ENCODE measurements at places on chromosomes 6 and 20.

DNA sequence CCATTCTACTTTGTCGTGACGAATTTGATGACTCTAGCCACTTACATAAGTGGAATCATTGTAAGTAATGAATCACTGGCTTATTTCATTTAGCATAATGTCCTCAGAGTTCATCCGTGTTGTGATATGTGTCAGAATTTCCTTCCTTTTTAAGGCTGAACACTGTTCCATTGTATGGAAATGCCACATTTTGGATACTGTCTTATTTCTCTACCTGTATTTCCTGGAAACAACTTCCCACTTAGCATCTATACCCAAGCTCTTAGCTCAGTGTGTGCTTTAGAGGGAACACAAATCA, 28.8 kb upstream of the GGTLC1 start:
- DNase-seq = no peak

DNA sequence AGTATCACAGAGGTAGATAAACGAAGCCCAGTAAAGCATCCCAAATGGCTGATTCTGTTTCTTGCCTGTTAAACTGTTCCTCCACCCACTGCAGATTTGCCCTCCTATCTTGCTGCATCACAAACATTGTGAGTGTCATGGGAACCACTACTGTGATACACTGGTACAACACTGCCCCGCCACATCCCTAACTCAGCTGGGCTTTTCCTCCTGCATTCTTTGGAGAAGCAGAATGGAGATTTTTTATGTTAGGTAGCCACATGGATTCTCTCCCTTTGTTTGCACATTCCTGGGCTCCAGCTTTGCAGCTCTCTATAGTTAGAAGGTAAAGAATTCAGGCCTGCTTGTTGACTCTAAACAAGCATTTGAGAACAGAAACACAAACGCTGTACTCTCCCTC, 234.1 kb downstream of the TMEM242 start:
- DNase-seq = peak; percentile 60

DNA sequence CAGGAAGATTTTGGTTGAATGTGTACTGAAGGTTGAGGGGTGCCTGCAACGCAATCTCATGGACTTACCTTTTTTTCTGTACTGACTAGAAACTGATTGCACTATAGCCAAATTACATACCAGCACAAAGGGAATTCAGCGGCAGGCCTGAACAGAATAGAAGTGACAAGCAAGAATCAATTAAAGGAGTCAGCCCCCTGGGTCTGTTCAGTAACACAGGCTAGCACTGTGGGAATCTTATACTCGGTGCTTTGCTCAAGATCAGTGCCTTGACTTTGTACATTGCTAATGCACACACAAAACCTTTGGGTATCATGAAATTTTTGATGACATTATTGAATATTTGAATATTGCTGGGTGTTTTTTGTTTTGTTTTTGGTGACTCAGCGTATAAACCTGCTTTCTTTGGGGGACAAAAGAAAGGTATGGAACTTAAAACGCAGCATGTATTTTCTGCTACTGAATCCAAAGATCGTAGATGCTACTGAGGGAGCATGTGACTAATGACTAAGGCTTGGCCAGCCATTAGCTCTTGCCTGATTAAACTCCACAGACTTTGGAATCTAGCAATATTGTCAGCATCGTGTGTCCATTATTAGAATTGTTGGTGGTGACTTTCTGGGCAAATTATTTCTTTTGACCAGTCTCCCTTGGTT, 236.6 kb downstream of the ARID1B start:
- no peak for DNase-seq

DNA sequence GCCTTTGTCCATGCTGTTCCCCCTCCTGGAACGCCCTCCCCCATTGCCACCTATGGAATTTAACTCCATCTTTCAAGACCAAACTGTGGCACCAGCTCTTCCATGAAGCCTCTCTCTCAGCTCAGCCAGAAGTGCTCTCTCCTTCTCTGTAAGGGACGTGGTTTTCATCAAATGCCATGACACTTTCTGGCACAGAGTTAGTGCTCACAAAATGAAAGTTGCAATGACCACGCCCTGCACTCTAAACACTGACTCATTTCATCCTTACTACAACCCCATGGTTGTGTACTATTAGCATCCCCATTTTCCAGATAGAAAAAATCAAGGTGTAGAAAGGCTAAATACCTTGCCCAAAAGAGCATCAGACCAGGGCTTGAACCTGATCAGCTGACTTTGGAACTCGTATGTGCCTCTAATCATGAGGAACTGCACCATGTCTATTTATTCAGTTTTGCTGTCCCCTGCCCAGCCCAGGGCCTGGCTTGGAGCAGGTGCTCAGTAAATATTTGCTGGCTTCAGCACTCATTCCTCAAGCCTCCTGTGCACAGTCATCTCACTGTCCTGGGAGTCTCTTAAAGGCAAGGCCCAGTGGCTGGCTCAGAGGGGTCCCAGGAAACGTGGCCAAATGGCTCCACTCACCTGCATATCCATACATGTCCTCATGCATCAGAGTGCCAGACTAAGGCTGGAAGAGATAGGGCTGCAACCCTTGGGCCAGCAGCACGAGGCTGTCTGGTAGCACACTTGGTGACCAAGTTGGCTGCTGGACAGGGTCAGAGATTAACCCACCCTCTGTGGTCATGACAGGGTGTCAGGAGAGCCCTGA, 77.9 kb downstream of the MRPL14 start:
- no peak for DNase-seq

GRCh38 chr20:44204832-44205215, 5.7 kb downstream of the OSER1 start:
- no peak for DNase-seq

- no peak for DNase-seq
These were observed 379.0 kb upstream of the HTR1E start for GRCh38 chr6:86558318-86558717.
